ENCODE measurements at places on chromosomes 4 and X.

DNA sequence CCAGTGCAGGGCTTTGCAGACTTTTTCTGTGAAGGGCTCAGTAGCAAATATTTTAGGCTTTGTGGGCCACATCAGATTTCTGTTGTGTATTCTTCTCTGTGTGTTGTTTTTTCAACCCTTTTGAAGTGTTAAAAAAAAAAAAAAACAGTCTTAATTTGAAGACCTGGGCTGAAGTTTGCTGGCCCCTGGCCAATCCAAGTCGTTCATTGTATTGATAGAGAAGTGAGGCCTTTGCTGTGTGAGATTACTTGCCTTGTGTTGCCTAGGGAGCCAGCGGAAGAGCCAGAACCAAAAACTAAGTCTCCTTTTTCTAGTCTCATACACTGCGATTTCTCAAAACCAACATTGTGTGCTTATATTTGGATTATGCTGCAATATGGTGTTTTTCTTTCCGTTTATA is 46.9 kb downstream of the MTM1 start:
- no peak for DNase-seq

DNA sequence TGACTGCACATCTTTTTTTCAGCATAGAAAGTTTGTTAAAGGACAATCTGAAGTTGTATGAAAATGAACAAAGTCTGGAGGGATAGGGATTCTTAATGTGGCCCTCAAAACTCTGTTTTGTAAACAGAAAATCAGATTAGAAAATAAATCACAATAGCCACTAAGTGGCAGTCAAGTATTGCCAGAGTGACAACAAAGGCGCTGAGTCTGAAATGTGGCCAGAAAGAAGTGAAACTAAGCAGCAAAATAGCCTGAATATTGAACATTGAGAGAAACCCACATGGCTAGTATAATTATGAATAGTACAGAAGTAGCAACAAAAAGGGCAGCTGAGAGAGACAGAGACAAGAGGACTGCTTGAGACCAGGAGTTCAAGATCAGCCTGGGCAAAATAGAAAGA is 81.1 kb upstream of the CT45A1 start:
- no peak for DNase-seq

GRCh38 chrX:50705042-50705441 is 109.0 kb downstream of the SHROOM4 start:
- no peak for DNase-seq

- DNase-seq = no peak
Observed at GRCh38 chr4:111519683-111520082, 625.6 kb upstream of the FAM241A start.

DNA sequence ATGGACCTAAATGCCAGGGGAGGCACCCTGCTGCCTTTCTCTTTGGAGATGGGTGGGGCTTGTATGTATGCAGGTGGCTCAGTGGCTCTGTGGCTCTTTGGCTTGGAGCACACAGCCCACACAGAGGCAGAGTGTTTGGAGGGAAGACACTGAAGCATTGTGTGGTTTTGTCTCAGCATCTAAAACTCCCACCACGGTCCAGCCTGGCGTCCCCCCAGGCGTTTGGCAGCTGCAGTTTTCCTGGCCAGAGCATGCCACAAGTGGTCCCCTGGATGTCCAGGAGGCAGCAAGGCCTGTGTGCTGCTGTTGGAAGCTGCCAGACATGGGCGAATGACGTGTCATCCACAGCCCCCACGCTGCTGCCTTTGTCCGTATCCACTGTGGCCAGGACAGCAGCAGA is 32.2 kb upstream of the PSAPL1 start:
- DNase-seq = no peak

- DNase-seq = no peak
Observed at GRCh38 chr4:121614101-121614500, 82.7 kb downstream of the ANXA5 start.

DNA sequence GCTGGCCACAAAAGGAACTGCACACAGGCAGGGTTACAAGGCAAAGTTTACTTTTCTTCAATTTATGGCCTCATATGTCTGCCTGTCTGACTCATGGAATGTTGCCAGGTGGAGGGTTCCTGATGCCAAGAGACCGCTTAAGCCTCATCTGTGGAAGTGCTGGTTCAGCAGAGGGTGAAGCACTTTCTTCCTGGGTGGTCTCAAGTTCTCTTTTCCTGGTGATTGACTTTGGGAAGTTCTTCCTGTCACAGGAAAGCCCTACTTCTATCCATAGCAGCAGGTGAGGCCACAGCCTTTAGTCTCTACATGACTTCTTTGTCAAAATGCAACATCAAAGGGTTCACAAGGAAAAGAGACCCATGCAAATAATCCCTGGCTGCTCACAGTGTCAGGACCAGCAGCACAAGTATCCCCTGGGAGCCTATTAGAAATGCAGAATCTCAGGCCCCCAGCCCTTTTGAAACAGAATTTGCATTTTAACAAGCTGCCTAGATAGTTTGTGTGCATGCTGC is 81.4 kb upstream of the IGFBP7 start:
- no peak for DNase-seq

GRCh38 chr4:186079694-186080093 is 10.7 kb downstream of the TLR3 start:
- no peak for DNase-seq

DNA sequence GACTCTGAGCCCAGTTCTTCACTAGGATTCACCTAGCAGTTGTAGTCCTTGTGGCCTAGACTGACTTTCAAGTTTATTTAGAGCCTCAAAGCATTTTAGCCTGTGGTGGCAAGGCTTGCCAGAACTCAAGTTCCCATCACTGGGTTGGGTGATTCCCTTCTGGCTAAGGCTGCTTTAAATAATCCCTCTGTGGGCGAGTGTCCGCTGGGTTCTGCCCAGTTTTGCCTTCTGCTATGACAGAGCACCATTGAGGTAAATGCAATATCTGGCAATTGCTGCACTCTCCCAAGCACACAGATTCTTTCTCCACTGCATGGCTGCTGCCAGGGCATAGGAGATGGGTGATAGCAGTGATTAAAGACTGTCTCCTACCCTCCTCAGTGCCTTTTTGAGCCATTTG is 90.8 kb upstream of the RLIM start:
- DNase-seq = no peak

GRCh38 chrX:15882704-15883539 is 28.3 kb upstream of the AP1S2 start:
- DNase-seq = no peak

- DNase-seq = no peak
Observed at GRCh38 chrX:154008521-154008920, 11.2 kb downstream of the IRAK1 start.

DNA sequence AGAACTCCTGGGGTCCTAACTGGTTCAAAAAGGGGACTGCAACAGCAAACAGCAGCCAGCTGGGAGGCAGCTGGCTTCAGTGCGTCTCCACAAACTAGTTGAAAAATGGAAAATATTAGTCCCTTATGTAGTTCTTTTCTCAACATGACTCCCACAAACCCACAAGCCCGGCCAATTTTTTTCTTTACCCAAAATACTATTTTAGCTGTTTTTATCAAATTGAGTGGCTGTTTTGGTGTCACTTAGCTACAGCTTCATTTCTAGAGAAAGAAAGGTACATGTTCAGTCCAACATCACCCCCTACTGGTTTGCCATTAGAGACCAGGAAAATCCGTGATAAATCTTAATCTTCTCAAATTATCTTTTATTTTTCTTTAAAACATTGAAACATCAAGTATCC is 97.2 kb downstream of the GUCY2F start:
- no peak for DNase-seq
